Stimulated activated CD8-positive, alpha-beta memory T cell treated with anti-CD3 and anti-CD28 coated beads, Interleukin-2, amount 100 ng/mL, for 1 hour (primary cell): ENCODE measurements at places on chromosomes 2 and 18.

- DNase-seq, result no peak
Observed at GRCh38 chr2:11998626-11999378, 252.4 kb downstream of the LPIN1 start.

DNA sequence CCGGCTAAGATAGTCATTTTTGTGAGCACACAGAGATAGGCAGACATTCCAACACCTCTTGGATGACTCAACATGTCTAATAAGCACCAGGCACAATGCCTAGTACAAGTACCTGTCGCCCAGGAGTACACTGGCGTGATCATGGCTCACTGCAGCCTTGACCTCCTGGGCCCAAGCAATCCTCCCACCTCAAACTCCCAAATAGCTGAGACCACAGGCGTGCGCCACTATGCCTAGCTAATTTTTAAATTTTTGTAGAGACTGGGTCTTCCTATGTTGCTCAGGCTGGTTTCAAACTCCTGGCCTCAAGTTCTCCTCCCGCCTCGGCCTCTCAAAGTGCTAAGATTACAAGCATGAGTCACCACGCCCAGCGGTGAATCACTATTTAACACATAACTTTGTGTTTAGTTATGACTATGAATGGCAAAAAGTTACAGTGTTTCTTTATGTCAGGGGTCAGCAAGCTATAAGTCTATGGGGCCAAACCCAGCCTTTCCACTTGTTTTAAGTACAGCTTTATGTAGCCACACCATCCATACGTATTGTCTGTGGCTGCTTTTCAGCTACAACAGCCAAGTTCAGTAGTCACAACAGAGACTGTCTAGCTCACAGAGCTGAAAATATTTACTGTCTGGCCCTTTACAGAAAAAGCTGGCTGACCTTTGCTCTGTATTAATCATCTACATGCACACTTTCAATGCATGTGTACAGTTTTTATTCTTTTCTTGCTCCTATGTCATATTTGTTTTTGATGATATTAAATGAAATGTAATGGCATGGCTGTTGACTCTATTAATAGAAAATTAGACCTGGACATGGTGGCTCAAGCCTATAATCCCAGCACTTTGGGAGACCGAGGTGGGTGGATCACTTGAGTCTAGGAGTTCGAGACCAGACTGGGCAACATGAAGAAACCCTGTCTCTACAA lies 18.7 kb downstream of the ORC2 start:
- DNase-seq, result no peak

GRCh38 chr2:74092275-74092674 lies 55.4 kb downstream of the BOLA3 start:
- DNase-seq, result no peak

DNA sequence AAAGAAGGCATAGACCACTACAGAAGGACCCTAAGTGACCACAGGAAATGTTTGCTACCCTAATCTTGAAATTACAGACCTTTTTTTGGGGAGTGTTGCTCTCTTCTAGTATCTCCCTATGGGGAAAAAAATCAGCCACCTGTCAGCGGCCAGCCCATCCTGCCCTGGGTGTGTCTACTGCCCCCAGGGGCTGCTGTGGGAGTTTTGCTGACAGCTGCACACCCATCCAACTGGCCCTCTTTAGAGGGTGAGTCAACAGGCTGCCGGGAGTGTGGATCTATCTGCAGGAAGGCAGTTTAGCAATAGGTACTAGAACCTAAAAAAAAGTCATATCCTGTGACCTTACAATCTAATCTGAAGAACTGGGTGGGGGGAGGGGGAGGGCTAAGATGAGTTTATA lies 796 bp upstream of the DYSF start:
- no peak for DNase-seq

DNA sequence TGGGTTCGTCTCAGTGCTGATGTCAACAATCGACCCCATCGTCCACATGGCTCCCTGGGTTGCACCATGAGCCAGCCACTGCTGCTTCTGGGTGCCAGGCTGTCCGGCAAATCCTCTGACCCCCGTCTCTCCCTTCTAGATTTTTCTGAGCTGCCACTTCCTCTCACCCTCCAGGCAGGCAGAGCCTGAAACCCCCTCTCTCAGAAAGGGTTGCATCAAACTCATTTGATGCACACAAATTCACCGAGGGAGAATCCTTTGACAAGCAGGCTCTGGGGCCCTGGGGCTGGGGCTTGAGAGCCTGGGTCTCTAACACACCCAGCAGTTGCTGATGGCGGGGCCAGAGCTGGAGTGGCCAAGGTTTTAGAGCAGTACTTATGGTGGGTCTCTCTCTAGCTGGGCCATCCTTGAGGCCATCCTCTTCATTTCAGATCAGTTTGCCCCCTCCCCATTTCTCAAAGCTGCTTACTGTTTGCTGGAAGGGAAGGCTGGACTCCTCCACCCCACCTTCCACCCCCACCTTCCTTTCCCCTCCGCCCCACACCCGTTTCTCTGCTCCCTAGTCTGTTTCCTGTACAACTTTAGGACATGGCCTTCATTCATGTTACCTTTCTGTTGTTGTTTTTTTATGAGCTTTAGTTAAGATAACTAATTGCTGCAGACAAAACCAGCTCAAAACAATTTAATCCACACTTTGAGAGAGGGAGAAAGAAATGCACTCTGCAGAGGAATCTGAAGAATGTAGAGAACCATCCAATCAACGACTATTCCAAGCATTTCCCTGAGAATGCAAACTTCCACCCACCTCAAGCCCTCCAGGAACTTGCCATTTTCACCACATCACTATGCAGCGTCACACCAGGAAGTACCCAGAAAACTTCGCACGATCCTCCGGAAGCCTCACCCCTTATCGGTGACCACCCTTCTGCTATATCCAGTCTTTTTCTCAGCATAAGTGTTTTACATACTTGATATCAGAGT lies 69.5 kb downstream of the ARL4C start:
- no peak for DNase-seq

DNA sequence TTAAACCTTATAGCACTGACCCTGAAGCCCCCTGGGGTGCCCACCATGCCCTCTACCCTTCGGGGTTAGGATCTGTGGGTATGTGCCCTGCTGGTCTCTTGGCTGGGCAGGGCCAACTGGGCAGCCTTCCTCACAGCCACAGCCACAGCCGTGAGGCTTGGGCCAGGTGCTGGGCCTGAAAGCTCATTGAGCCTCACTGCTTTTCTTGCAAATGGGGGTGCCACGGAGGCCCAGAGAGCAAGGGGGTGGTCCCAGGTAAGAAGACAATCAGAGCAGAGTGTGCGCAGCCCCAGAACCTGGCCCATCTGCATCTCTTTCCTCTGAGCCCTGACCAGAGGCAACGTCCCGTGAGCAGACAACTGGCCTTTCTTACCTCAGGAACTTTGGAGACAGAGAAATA lies 34.7 kb downstream of the KCNF1 start:
- DNase-seq, result no peak
